ENCODE measurements at places on chromosomes 11 and 22.
A peak's percentile ranks its signal among the peaks of the same experiment; 100 is the strongest.

- DNase-seq = peak; percentile 26
Observed at GRCh38 chr11:206526-207207, 532 bp downstream of the BET1L start.

DNA sequence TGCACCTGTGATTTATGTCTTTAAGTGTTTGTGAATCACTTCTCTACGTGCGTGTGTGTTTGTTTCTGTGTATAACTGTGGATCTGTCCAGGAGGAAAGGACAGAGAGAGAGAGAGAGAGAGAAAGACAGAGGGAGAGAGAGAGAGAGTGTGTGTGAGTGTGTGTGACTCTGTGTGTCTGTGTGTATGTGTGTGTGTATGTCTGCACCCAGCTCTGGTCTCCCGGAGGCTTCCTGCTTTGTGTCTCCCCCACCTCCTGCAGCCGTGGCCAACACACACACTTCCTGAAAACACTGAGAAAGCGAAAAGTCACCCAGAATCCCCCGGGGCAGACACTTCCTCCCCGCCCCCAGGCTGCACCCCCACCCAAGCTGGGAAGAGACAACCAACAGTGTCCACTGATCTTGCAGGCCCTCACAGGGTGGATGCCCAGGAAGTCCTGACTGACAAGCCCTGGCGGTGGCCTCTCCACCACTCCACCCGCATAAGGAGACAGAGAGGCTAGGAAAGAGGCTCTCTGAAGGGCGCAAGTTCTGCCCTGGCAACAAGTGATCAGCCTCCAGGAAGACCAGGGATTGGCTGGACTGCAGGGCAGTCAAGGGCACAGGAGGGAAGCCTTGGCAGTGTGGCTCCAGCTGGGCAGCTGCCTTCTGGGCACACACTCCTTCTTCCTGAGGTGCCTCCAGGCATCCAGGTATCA is 30.0 kb downstream of the ARAP1 start:
- DNase-seq = peak; percentile 94

- DNase-seq = no peak
Observed at GRCh38 chr11:71562120-71562519, 3.2 kb upstream of the KRTAP5-10 start.

GRCh38 chr22:41021613-41022454 is 70.6 kb upstream of the EP300 start:
- peak; percentile 55 for DNase-seq

GRCh38 chr11:15714641-15715399 is 600.1 kb downstream of the INSC start:
- no peak for DNase-seq

GRCh38 chr11:64810891-64811272 is 531 bp upstream of the MEN1 start:
- DNase-seq = peak; percentile 48

DNA sequence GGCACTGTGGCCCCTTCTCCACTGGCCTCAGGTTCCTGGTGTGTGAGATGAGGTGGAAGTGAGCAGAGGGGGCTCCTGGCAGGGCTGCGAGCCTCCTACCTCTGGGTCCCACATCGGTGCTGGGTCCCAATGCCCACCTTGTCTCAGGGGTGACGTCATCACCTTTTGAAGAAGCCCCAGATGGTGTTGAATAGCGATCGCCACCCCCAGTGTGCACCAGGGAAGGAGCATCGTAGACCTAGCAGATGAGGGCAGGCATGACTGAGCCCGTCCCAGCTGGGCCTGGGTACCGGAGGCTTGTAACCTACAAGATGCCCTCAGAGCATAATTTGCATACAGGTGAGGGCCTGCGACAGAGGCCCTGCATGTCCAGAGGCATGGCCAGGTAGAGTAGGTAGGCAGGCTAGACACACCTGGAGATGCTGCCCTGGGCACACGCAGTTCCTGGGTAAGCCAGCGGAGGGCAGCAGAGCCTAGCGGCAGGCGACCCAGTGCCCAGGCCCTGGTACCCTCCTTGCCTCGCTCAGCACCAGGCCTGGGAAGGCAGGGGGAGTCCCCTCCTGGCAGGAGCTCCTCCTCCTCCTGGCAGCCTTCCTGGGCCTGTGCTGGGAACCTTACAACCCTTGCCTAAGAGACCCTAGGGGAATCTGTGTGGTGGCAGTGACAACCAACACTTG is 52.5 kb downstream of the TPCN2 start:
- DNase-seq = peak; percentile 80

DNA sequence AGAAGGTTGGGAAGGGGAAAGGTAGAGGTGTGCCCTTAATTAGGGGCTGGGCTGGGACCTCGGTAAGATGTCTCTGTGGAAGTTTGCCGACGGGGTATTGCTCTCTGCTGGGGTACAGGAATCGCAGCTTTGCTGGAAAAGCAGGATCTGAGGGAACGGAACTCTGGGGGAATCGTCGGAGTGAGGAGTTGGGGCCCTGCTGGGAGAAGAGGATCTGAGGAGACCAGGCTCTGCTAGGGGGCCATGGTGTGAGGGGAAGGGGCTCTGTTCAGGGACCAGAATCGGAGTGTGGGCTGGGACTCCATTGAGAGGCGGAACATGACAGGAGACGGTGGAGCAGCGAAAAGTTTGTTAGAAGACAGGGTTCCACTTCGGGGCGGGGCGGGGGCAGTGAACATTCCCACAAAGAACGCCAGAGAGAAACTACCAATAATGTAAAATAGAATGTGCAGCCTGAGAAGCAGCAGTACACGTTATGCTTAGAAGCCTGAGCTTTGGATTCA is 456 bp downstream of the AAMDC start:
- DNase-seq = peak; percentile 18
